ENCODE measurements at places on chromosomes 7 and 10.

DNA sequence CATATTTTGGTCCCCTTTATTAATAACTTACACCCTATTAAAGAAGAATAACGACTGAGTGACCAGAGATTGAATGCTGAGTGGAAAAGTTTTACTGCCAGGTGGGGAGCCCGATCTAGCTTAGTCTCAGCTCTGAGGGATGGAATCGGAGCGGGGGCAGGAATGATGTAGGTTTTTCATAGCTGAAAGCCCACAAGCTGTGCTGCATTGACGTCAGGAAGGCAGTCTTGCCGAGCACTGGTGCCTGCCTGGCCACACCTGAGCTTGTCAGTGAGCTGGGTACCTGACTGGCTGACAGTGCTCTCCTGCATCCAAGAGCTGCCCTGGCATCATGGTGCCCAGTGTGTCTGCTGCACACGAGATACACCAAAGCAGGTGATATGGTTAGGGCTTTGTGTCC is 34.8 kb downstream of the GRK5 start:
- DNase-seq, result no peak

DNA sequence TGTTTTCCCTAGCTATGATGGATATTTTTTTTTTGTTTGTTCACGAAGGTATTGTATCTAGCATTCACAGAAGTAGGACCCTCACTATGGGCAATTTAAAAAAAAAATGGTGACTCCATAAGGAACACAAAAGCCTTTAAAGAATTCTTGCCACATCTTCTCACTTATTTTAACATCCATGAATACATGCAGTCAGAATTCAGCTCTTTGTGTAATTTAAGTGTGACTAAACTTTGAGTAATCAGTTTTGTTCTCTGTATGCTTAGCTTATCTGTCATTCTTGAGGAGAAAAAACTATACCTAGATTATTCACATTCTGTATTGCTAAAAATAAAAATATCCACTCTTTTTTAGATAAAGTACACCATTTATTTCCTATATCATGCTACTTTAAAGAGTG is 313.2 kb upstream of the KCND2 start:
- no peak for DNase-seq

DNA sequence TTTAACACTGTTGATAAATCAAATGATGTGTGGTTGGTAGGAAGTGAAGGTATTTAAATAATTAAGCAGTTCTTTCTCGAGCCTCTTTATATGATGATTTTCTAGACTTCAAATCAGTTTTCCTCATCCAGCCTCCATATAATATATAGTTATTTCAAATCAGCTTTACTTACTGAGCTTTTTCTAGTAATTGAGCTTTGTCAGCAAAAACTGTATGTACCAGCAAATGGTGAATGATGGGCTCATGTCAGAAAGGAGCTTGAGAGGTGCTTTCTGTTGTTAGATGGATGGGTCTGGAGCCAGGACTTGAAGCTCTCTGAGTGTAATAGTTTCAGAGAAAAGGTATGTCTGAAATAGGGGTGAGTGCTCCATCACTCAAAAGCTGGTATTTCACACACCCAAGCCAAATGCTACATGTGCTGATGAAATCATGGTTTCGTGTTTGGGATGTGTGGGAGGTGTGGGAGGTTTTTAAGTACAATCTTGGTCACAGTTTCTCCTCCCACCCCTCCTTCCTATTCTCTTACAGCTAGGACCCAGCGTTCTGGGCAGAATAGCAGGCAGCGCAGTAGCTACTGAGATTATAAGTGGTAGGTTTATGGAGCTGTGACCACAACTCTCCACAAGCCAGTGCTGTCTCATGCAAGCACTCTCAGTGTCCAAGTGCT is 55.8 kb downstream of the LRMDA start:
- no peak for DNase-seq

DNA sequence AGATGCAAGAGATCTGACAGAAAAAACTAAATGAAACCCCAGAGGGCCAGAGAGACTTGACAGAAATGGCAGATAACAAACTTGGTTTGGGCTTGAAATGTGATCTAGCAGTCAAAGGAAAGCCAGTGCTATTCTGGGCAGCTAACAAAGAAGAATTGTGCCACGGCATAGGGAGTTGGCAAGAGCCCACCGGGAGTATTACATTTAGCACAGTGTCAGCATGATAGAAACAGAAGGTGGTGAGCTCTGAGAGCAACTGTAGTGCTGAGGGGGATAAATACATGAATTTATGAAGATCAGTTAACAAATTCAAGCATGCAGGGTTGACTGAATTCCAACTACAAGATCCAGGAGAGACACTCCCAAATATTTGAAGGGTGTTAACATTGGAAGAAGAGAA is 91.1 kb downstream of the AHCYL2 start:
- no peak for DNase-seq

DNA sequence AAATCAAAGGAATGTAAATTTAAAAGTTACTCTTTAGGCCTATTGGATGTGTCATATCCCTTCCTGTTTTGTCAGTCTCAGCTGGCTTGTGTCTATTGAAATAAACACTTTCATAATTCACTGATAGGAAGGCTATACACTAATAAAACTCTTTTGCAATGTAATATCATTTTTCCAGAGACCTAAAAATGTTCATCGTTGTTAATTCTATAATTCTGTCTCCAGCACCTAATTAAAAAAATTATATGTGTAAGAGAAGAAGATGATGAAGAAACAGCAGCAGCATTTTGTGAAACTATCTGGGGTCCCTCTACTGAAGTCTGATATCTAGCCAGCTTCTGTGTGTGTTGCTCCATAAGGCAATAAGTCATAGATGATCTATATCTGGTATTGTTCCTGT is 602.7 kb downstream of the ETV1 start:
- DNase-seq, result no peak

DNA sequence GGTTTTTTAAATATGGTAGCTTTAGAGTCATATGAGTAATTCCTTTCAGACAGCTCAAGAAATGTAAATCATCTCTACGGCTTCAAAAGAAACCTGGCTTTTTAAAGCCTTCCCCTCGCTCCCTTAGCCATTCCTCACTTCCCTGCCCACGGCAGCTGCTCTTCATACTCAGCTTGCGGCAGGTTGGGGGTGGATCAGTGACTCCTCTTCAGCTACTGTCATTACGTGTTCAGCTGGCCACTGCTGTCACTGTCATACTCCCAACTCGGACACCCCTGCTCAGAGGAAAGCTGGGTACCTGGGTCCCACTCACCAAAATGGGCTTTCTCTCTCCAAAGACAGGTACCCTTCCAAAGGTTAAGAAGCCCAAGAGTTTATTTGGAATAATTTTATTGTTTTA is 6.6 kb downstream of the YWHAG start:
- DNase-seq, result no peak

- no peak for DNase-seq
These were observed 141.2 kb upstream of the KIF5B start for GRCh38 chr10:32197423-32197822.

GRCh38 chr7:140774371-140774770 is 77.9 kb downstream of the NDUFB2 start:
- no peak for DNase-seq

- DNase-seq, result no peak
These were observed 987.3 kb downstream of the GRID1 start for GRCh38 chr10:85379338-85379737.

DNA sequence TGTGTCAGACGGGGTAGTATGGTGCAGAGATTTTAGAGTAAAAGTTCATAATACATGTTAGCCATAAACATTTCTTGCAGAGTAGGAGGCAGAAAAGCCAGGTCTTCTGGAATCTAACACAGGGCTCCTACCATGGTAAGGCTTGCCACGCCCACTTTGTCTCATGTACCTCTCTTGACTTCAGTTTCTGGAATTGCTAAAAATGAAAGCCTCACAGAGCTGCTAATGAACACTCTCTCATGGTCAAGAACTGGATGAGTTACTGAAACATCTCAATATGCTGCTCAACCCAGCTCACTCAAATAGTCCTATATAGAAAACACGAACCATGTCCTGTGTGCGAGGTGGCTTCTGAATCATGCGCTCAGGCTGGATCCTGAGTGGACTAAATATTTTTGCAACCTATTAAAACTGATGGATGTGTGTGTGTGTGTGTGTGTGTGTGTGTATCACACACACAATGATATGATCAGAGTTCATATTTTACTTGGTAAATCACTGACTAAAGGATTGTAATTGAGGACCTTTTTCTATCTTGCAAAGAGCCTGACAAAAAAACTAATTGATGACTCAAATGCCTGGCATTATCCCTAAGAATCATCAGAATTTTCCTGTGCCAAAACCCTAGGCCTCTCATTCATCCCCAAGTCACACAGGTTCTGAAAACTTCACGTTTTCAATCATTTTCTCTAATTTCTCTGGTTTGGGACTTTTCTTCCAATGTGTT is 1306.6 kb downstream of the XPNPEP1 start:
- no peak for DNase-seq

DNA sequence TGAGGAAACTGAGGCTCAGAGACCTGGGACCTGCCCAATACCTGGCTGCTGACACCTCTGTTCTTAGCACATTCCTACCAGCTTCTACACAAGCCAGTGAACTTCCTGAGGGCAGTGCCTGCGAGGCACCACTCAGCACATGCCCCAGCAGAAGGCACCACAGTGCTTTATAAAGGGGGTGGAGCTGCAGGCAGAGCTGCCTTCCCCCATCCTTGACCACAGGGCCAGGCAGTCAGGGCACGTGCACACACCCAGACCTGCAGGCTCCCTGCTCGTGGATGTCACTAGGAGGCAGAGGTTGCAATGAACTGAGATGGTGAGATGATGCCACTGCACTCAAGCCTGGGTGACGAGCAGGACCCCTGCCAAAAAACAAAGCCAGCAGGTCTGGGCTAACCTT is 39.2 kb upstream of the TUBB8 start:
- no peak for DNase-seq

GRCh38 chr10:73962386-73962785 is 35.5 kb upstream of the VCL start:
- no peak for DNase-seq

DNA sequence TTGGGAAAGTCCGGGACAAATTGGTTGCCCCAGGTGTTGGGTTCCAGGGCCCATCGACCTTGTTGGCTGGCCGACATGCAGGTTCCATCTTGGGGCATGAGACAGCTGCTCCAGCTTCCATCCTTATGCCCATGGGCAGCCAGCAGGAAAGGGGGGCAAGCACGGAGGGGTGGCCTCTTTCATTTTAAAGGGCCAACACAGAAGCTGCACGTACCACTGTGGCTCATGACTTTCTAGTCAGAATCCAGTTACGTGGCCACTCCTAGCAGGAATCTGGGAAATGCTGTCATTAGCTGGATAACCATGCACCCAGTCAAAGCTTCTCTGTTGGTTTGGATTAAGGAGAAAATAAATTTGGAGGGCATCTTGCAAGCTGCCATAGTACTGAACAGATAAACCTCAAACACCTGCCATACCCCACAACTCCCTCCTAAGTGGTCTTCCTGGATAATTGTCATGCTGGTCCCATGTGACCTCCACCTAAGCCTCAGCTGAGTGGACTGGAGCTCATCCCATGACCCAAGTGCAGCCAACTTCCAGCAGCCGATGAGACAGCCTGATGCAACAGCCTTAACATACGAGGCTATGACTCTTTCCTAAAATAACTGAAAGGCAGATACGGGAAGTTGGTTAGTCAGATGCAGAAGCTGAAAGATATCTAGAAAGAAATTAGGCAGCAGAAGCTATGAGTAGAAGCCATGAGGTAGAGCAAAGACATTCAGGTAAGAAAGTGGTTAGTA is 21.4 kb upstream of the GSDME start:
- no peak for DNase-seq

GRCh38 chr7:7851381-7851780 is 117.2 kb upstream of the GLCCI1 start:
- DNase-seq, result no peak

DNA sequence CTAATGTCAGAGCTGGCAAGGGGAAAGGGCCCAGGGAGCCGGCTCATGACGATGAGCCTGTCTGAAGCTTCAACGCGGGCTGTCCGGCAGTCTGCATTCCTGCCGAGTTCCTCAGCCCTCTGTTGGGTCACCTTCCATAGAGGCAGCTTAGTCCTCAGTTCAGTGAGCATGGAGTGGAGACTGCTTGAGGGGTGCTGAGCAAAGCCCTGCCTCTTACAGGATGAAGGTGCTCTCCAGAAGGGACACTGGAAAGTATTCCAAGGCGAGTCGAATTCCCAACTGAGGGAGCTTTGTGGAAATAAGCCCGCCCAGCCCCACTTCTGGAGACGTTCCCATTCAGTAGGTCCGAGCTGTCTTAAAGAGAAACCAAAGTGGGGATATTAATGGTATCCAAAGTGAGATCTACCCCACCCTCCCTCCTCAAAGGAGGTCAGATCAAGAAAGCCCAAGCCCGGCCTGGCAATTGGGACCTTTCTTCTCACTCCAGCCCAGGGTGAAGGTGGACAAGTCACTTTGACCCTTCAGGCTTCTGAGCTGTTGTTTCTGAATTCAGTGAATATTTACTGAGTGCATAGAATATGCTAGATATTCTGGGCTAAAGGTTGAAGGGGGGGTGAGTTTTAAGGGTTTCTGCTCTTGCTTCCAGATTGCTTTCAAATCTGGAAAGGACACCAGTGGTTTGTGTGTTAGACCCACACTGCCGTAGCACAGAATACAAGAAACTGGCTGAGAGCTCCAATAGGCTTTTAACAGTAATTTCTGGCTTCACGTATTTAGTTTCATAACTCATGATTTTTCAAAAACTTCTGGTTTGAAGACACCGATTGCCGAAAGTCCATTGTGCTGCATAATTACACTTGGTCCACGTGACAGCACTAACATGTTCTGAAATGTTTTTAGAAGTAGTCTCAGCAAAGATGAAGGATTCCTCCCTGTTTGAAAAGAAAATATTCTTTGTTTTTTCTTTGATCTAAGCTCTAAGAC is 3.5 kb downstream of the EGFR start:
- DNase-seq, result no peak

GRCh38 chr10:92240289-92241157 is 50.4 kb downstream of the CPEB3 start:
- no peak for DNase-seq

DNA sequence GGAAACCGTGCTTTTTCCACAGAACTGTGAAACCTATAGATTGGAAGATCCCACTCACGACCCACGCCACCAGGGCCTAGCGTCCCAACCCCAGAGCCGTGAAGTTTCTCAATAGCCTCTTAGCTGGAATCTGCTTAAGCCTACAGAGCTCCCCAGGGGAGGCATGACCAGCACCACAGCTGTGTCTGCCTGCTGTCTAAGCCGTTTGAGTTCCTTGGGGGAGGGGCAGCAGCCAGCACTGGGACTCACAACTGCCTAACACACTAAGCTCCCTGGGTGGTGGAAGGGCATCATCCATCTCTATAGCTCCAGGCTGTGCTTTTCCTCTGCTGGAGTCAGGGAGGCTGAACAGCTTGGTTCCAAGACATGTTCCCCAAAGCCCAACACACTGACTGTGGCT is 26.0 kb upstream of the TMEM140 start:
- DNase-seq, result peak; percentile 15

DNA sequence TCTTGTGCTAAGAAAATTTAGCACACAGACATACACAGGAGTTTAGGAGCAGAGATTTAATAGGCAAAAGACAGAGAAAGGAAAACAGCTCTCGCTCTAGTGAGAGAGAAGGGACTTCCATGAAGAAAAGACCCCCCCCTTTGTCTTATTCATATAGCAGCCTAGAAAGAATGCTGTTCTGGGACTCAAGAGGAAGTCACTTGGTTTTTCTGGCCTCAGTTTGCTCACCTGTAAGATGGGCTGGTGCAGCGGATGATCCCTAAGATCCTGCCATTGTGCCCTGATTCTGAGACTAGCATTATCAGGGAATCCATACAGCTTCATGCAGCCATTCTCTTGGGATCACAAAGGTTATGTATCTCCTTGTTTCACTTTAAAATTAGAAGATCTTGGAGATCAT is 42.7 kb downstream of the LYZL2 start:
- DNase-seq, result no peak

Data from NT2/D1 (cell line).